ENCODE measurements at places on chromosomes 5 and 9. TPM values are rescaled to one million over a fixed set of nuclear protein-coding genes. Genes with fewer than 3 reads are reported as not detected.

ALAD gene
- total RNA-seq = 12.0 TPM

PCDH12 gene
- total RNA-seq = 2.8 TPM

FAM200C gene
- 37.6 TPM for total RNA-seq

NHP2 gene
- 62.2 TPM for total RNA-seq

UBE2QL1 gene
- total RNA-seq = 46.3 TPM

GRCh38 chr9:38118862-38119438 lies 49.9 kb upstream of the SHB start:
- no peak for DNase-seq

- DNase-seq = no peak
Measured at GRCh38 chr9:87270848-87271234, 226.8 kb upstream of the DAPK1 start.

GRCh38 chr5:13454050-13454449 lies 490.4 kb downstream of the DNAH5 start:
- no peak for DNase-seq

DNA sequence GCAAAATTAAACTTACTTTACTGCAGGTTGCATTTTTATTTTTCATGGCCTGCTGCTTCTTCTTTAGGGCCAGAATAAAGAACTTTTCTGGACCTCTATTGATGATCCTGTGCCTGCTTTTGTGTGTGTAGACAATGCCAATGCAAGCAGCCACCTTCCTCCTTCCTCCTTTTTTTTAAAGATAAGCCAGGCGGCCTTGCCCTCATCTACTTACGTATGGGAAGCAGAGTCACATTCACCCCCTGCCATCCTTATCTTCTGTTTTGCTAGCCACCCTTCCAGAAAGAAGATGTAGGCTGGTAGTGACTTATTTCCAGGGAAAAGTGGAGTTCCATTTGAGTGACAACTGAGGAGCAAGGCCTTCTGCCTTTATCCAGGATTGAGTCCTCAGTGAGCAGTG lies 122.9 kb downstream of the KDM4C start:
- DNase-seq = no peak

DNA sequence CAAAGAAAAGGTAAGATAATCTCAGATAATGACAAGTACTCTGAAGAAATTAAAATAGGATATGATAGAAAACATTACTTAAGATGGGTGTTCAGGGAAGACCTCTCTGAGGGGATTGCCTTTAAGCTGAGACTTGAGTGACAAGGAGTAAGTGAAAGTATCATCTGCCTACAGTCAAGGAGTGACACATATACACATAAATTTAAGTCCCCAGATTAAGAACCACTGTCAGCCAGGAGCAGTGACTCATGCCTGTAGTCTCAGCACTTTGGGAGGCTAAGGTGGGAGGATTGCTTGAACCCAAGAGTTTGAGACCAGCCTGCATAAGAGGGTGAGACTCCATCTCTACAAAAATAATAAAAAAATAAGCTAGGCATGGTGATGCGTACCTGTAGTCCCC lies 19.7 kb upstream of the ANKHD1 start:
- DNase-seq = no peak

DNA sequence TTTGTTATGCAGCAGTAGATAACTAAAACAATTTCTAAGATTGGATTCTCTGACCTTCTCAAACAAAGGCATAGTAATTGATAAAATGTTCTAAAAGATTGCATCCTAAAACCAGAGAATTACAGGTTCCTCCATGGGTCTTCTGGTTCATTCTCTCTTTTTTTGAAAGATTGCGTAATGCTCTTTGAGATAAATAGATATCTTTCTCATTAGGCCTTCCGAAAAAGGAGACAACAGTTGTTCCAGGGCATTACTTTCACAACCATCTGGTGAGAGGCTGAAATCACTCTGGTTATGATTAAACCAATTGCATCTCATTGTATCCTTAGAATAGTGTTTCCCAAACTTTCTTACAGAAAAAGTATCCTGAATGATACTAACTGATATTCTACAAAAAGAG lies 174.7 kb upstream of the NREP start:
- no peak for DNase-seq

GRCh38 chr9:2157277-2158110 lies 142.3 kb downstream of the SMARCA2 start:
- DNase-seq = peak; percentile 66

DNA sequence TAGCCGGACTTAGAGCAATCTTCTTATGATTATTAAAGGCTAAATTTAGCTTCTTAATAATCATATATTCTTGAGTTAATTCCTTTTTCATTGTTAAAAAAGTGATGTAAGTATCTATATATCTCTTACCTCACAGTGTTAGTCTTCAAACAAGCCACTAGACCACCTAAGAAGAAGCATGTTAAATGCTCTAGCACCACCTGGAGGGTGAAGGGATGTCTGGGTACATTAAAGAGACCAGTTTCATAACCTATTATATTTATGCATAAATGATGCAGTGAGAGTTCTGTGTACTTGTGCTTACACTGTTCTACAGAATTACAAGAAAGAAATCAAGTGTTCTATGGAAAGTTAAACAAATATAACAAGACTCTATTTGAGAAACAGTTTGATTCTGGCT lies 55.9 kb upstream of the SLCO6A1 start:
- DNase-seq = no peak

GRCh38 chr5:5071554-5071953 lies 68.6 kb upstream of the ADAMTS16 start:
- no peak for DNase-seq

DNA sequence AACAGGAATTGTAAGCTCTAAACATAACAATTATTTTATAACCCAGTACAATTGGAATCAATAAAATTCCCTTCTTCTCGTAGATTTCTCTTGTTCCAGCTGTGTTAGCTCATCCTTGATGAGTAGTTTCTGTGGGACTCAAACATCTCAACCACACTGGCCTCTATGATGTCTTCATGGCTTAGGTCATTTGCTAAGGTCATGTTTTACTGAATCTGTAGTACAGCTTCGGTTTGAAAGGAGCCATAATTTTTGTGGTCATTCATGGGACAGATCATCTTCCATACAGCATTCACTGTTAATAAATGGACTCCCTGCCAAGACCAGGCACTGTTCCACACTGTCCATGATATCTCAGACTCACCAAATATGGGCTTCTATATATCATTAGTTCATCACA lies 369.0 kb upstream of the RFX3 start:
- no peak for DNase-seq
